Neural progenitor cell (in vitro differentiated cells): ENCODE measurements at places on chromosomes 6 and 20. TPM values are rescaled to one million over a fixed set of nuclear protein-coding genes. Genes with fewer than 3 reads are reported as not detected.
A peak's percentile ranks its signal among the peaks of the same experiment; 100 is the strongest.

DNA sequence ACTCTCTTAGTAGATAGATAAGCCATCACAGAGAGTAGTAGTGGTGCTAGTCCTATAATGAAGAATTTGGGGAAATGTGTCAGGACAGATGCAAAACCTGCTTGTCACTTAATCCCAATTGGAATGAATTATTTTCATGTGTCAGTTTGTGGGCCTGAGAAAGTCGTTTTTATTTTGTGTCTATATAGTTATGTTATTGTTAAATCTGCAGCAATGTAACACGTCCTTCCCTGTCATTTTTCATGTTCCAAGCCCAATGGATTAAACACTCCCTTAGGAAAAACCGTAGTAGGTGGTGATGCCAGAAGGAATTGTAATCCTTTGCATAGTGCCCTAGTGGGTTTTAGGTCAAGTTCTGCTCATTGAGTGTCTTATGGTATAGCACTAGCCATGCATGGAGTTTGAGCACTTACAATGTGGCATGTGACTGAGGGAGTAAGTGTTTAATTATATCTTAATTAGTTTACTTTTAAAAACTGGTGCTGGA is 105.9 kb upstream of the PRSS16 start:
- no peak for DNase-seq

DNA sequence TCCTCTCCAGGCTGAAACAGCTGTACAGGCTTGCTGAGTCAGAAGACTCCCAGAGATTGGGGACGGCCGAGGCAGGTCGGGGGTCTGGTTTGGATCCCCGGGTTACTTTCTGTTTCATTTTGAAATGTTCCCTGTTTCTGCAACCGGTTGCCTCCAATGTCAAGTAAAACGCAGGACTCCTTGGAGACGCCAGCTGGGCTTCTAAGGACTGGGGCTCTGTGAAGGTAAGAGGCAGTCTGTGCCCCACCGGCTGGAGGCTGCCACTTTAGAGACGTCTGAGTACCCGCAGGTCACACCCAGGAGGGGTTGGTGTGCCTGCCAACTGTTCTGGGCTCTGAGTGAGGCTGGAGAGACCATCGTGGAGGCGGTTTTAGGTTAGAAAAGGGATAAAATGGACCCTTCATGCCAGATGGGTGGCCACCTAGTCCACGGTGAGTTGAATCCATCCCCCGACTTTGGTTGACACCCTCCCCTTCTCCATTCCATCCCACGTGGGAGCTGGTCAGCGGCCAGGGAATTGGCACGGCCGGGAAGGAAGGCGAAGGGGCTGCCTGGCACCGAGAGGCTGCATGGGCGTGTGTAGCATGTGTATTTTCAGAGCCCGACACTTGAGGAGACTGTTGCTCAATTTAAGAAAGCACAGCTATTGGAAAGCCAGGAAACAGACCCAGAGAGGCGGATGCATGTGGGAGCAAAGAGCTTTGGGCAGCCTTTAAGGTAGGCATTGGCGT is 240.9 kb downstream of the PHACTR1 start:
- peak; percentile 41 for DNase-seq

DNA sequence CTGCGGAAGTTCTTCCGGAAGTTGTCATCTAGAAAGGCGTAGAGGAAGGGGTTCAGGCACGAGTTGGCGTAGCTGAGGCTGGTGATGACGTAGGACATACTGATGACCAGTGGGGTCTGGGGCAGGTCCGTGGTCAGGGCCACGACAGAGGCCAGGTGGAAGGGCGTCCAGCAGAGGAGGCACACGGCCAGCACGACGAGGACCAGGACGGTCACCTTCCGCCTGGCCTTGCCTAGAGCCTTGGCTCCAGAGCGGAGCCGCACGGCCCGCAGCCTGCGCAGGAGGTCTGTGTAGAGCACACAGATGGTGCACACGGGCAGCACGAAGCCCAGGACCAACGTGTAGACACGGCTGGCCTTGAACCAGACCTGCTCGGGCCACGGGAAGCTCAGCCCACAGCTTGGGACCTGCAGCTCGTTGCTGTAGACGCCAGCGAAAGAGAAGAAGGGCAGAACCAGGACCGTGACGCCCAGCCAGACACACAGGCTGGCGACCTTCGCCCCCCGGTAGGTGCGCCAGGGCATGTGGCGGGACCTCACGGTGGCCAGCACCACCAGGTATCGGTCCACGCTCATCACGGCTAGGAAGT is 1.4 kb downstream of the NPBWR2 start:
- no peak for DNase-seq

DNA sequence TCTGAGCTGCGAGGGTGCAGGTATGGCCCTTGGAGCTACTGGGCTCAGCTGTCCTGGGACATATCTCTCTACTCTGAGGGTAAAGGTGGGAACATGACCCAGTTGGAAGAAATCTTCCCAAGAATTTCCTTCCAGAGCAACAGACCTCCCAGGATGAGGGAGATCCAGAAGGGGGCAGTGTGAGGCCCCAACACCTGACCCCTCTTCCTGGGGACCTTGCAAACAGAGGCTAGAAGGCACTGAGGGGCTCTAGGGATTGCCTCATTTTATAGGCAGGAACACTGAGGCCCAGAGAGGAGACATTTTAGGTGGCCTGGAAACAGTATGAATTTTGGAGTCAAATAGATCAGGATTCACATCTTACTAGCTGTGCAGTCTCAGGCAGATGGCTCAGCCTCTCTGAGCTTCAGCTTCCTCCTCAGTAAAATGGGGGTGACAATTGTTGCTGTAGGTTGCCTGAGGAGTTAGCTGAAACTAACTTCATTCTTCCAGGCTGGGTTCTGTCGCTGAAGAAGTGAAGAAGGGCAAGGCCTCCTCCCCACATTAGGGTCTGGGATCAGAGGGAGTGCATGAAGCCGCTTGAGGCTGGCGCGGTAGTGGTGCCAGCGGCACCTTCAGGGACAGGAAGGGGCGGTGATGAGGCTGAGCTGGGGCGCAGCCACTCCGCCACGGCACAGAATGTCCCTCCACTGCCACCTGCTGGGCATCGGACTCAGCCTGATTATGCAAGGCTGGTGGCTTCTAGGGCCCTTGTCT is 11.4 kb downstream of the KCNK17 start:
- DNase-seq, result peak; percentile 93

DNA sequence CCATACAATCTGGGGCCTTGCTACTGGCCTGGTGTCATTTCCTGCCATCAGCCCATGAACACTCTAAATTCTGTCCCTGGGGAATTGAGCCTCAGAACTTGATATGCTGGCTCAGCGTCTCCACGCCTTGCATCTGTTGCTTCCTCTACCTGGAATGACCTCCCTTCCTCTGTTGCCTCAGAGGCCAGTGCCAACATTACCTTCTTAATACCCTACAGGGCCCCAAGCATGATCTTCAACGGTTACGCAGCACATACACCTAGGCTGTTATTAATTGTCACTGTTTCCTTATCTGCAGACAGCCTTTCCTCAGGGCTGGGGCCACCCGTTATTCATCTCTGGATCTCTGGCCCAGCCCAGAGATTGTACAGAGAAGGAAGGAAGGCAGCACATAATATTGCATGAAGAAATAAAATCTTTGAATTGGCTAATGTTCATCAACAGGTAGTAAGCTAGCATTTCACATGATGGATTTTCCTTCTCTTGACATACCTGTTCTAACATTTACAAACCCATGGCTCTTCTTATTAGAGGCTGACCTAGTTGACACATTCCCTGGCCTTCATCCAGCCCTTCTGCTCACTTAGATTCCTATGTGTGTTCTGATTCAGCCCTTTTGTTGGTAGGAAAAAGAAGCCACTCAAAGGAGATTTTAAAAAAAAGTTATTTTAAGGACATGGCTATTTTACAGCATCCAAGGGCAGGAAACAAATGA is 8.4 kb upstream of the RNF182 start:
- DNase-seq, result no peak

The FAM162B gene
- 0.28 TPM in 1 of 2 replicates, not detected in the other for total RNA-seq

GRCh38 chr6:62452586-62452985 is 166.6 kb upstream of the KHDRBS2 start:
- DNase-seq, result no peak

GRCh38 chr20:23889775-23890187 is 10.2 kb upstream of the CST5 start:
- peak; percentile 78 for DNase-seq

DNA sequence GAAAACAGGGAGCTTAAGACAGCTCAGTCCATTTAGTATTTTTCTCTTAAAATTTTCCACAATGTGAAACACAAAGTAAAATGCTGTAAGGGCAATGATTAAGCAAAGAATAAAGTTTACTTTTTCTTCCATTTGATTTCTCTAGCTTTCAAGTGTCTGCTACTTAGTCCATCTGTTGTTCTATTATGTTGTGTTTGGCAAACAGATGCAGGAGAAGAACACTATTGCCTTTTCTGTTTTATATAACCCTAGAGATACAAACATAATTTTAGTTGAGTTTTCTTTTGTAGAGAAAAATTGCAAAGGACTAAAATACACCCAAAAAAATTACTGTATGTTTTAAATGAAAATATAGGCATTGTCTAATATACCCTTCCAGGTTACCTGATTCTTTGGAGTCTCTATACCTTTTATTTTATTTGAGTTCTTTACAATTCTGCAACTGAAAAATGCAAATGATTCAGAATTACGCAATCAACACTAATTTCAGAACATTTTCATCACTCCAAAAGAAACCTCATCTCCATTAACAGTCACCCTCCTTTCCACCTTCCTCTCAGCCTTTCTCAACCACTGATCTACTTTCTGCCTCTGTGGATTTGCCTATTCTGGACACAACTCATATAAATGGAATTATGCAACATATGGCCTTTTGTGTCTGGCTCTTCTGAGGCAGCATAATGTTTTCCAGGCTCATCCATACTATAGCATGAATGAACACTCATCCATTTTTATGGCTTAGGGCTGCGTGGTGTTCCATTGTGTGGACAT is 96.9 kb downstream of the MKKS start:
- DNase-seq, result no peak

The BFSP1 gene
- not detected in 2 replicates for total RNA-seq

The C20orf141 gene
- total RNA-seq, result not detected in 2 replicates

The WFDC5 gene
- total RNA-seq, result not detected in 2 replicates

DNA sequence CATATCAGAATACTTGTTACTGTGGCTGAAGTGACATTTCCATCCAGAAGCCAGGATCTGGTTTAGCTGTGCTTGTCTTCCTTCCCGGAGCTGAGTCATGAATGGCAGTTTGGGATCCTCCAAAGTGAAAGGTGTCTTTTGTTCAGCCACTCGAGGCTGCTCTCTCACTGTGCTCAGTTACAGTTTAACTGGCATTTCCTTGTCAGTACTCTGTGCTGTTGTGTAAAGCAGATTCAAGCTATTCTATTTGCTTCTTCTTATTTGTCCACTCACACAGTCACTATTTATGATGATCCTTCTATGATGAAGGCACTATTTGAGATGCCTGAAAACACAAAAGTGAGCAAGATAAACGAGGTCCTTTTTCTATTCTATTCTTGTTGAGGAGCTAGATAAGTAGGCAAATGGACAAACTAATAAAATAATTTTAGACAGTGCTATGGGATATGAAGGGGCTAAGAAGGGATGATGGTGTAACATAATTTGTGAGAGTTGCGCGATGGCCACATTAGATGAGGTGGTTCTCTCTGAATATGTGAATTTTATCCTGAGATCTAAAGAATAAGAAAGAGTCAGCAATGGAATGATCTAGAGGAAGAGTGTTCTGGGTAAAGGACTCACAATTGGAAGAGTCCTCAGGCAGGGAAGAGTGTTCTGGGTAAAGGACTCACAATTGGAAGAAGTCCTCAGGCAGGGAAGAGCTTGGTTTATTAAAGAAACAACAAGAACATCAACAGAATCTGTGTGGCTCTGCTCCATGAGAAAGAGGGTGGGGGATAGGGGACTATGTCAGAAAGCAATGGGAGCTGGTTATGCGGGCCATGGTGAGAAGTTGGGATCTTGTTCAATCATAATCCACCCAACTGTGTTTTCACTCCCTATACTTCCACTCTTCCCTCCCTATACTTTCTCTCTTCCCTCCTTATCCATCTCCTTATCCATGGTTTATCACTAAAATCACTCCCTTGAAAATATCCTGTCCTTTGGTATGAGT is 40.1 kb downstream of the CYP24A1 start:
- peak; percentile 16 for DNase-seq

The DBNDD2 gene
- total RNA-seq, result 10.2 and 15.1 TPM in 2 replicates

The PRSS16 gene
- 4.3 and 7.2 TPM in 2 replicates for total RNA-seq

The DDX43 gene
- not detected in 2 replicates for total RNA-seq

GRCh38 chr6:14524319-14524718 is 406.7 kb downstream of the CD83 start:
- no peak for DNase-seq

GRCh38 chr20:4664691-4665360 is 56.9 kb upstream of the PRND start:
- DNase-seq, result no peak

DNA sequence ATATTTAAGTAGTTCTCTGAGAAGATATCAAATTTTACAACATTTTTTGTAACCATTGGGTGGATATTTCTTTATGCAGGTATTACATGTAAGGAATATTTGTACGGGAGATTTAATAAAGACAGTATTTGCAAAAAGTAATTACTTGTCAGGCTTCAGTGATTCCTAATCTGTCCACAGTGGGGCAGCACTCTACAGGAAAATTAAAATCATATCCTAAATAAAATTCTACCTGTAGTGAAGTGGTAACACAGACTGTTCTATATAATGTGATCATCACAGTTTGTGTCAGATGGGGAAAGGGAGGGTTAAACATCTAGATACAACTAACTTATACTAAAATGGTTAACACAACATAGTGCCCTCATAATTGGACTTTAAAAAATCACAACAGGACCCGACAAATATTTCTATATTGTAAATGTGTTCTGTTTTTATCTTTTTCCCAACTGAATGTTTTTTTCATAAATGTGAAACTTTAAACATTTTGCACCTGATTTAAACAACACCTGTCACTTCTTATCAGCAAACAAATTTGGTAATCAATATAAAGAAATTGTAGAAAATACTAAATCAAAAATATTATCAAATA is 145.6 kb upstream of the MANEA start:
- DNase-seq, result peak; percentile 37

GRCh38 chr6:160116411-160116810 is 5.2 kb upstream of the SLC22A1 start:
- DNase-seq, result no peak

The NKX2-2 gene
- not detected in 2 replicates for total RNA-seq

DNA sequence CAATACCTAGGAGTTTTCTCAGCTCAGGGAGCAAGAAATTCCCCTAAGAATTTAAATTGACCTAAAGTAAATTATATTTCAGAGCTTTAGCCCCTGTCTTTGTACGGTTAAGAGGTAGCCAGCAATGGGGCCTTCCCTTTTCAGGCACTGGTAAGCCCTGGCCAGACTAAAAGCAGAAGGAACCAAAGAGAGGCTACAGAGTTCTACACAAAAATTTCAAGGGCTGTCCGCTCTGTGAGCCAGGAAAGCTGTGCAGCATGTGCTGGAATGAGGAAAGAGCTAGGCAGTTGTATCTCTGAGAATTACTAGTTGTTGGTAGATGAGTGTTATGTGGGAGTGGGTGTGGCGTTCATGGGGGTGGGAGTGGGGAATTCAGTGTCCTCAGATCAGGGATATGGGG is 96.3 kb upstream of the MAFB start:
- no peak for DNase-seq
